CD4-positive, alpha-beta memory T cell (primary cell): ENCODE measurements at places on chromosomes 6 and 20. TPM values are rescaled to one million over a fixed set of nuclear protein-coding genes. Genes with fewer than 3 reads are reported as not detected.

PLEKHG1 gene
- total RNA-seq, result 3.9 TPM

GABRR1 gene
- not detected for total RNA-seq

TRIM31 gene
- not detected for total RNA-seq

CASS4 gene
- 10.8 TPM for total RNA-seq

HTR1E gene
- total RNA-seq, result not detected

MANEA gene
- total RNA-seq, result 13.0 TPM

DZANK1 gene
- total RNA-seq, result 3.0 TPM

CSNK2A1 gene
- 81.6 TPM for total RNA-seq

MGME1 gene
- 16.5 TPM for total RNA-seq

ADGB gene
- total RNA-seq, result not detected
